Lung (tissue), 17 donors: ENCODE measurements at places on chromosomes 5 and 9.

GRCh38 chr9:32941701-32942100 lies 59.7 kb downstream of the APTX start:
- no peak for DNase-seq

DNA sequence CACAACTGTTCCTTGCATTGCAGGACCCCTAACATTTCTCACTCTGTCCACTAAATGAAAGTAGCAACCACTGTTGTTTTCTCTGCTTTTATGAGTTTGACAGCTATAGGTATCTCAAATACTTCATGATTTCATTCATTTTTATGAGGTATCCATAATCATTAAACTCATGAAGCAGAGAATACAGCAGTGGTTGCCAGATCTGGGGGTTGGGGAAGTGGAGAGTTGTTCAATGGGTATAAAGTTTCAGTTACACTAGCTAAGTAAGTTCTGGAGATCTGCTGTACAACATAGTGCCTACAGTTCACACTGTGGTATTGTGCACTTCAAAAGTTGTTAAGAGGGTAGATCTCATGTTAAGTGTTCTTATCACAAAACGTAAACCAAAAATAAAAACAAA lies 23.4 kb upstream of the CAMK4 start:
- no peak for DNase-seq

GRCh38 chr5:24742334-24742733 lies 97.6 kb upstream of the CDH10 start:
- no peak for DNase-seq

GRCh38 chr5:53291528-53291927 lies 182.0 kb upstream of the MOCS2 start:
- no peak for DNase-seq

DNA sequence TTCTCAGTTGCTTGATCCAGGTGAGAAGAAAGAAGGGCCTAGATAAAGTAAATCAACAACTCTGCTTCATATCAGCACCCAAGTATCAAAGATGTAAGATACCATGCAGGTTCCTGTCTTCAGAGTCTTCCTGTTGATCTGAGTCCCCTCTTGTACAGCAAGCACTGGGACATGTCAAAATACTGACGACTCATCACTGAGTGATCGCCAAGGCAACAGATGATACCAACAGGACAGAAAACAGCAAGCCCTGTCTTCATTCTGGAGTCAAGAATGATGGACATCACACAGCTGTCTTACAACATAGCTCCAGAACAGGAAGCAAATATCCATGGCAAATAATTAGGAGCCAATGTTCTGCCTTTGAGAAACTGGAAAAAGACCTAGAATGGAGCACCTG lies 83.7 kb downstream of the TARS1 start:
- DNase-seq: peak; percentile 9

GRCh38 chr5:120769312-120769872 lies 305.3 kb downstream of the PRR16 start:
- no peak for DNase-seq

- DNase-seq: no peak
These were observed 73.8 kb downstream of the MRPL36 start for GRCh38 chr5:1725641-1726468.

DNA sequence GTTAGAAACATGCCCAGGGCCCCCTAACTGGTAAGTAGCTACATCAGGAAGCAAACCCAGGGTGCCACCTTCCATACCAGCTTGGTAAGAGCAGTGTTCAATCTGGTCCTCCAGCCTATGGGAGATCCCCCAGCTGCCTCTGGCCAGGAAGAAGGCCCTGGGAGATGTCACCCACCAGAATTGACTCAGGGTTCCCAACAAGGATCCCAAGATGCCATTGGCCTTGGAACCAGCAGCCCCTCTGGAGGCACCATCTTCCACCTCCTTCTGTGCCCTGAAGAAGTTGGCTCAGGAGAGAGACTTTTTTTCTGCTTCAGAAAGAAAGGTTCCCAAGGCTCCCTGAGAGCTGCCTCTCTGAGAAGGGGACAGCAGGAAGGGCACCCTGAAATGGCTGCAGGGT lies 56.6 kb upstream of the IL17B start:
- no peak for DNase-seq

GRCh38 chr5:136032564-136032963 lies 3.8 kb downstream of the TGFBI start:
- no peak for DNase-seq

GRCh38 chr9:19481971-19482404 lies 73.2 kb downstream of the ACER2 start:
- no peak for DNase-seq

DNA sequence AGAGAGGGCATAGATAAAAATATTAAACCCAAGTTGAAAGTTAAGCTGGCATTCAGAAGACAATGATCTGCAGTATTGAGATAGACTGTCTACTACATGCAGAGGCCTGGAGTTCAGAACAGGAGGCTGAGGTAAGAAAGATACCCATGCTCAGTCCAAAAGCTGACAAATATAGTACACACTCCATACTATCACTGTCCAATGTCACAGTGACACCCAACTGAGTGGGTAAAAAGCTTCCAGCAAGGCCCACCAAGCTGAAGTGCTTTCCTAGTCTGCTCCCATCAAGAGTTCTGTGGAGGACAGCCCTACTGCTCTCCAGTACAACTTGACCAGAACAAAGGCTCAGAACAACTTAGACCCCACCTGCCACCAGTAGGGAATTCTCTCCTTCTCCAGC lies 124.9 kb downstream of the SLC12A2 start:
- DNase-seq: no peak

DNA sequence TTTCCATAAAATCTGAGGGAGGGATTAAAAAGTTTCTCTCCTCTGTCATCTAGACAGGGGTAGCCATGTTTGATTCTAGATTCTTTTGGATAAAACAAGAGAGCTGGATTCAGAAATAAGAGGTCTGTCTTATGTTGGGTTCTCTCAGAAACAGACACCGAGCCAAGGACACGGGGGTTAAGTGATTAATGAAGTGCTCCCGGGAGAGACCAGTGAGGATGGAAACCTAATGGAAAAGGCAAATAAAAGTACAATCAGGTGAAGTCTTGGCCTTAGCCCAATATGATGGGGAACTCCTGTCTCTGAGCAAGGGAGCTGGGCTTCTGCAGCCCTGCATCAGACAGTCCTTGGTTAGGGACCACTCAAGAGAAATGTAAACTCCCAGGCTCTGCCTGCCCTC lies 308.8 kb upstream of the PANK3 start:
- no peak for DNase-seq

GRCh38 chr9:108545436-108545835 lies 310.4 kb downstream of the ACTL7B start:
- no peak for DNase-seq

DNA sequence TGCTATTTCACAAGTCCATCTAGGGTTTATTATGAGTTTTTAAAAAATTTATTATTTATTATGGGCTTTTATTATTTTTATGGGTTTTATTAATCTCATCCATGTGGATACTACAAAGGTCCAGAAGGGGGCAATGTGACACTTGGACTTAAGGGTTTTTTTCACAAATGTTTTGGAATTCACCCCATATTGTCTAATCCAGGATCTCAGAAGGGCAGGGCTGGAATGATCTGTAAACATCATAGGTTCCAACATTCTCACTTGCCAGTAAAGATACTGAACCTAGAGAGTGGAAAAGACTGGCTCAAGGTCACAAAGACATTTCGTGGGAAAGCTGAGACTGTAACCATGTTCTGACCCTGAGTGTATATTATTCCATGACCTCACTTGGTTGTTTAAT lies 35.6 kb downstream of the NIM1K start:
- no peak for DNase-seq

DNA sequence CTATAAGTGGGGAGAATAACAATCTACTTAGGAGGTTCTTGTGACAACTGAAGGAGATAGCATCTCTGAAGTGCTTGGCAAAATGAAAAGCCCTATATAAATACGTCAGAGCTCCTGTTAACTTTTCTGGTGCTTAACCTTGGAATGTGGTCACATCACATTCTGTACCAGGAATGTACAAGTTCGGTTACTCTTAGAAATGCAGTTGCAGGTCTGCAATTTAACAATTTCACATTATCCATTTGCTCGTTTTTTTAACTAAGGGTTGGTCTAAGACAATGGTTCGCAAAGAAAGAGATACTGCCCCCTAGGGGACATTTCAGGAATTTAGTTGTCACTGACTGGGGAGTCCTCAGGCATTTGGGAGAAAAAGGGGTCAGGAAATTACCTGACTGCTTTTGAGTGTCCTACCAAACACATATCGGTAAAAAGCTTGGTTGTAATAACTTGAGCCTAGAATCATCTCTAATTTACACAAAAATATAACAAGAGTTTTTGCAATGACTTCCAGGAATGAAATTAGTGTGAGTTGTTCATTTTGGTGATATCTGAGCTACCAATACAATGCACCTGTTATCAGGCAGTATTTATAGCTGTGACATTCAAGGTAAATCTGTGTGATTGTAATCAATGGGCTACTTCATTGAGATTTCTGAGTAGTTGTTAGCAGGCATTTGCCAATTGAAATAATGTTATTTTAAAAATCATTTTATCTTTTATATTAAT lies 5.4 kb upstream of the HBEGF start:
- DNase-seq: peak; percentile 85

DNA sequence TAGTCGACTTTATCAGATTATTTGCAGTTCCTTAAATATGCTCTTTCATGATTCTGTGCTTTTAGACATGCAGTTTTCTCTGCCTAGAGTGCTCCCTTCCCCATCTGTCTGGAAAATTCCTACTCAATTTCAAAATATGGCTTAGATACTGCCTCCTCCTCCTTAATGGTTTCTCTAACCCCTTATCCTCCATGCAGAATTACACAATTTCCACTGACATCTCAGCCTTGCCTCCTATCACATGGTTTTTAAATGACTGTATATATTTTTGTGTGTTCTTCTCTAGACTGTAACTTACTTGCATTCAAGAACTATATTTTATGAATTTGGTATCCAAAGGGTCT lies 85.2 kb downstream of the SLC44A1 start:
- DNase-seq: no peak

DNA sequence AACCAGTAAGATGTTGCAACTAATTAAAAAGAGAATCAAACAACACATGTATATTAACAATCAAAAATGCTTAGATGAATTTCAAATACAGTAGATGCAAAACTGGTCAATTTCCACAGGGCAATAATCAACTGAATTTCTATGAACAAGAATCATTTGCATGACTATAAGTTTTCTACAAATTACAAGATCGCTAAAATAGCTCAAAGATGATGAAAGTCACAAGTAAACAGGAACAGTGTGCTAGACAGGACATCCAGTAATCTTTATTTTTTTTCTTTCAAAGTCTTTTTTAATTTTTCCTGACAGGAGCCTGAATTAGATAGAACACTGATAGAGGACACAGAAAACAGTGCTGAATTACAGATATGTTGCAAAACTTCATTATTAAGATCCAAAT lies 608.2 kb upstream of the DAB2 start:
- no peak for DNase-seq

- peak; percentile 98 for DNase-seq
These were observed at the start of gene PFDN1 for GRCh38 chr5:140302786-140303639. TSS of gene PFDN1 (minus strand) at chr5:140303101. CDS start at chr5:140303073, 28 bp downstream.

DNA sequence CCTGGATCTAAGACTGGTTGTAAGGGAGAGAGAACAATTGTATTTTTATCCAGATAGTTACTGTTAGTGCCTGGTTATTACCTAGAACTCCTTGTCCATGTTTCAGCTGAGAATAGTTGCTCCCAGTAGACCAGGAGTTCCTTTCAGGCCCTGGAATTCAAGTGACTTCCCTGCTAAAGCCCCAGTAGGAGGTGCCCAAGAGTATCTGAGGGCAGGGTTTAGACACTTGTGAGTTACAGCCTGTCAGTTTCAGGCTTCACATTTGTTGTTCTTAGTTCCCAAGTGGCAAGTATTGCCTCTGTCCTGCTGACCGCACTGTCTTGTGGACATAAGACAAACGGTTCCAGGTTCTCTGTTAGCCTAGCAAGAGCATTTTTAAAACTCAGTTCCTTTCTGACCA lies 743.9 kb upstream of the SEMA6A start:
- DNase-seq: no peak

GRCh38 chr9:79115176-79115575 lies 456.6 kb upstream of the TLE4 start:
- no peak for DNase-seq

DNA sequence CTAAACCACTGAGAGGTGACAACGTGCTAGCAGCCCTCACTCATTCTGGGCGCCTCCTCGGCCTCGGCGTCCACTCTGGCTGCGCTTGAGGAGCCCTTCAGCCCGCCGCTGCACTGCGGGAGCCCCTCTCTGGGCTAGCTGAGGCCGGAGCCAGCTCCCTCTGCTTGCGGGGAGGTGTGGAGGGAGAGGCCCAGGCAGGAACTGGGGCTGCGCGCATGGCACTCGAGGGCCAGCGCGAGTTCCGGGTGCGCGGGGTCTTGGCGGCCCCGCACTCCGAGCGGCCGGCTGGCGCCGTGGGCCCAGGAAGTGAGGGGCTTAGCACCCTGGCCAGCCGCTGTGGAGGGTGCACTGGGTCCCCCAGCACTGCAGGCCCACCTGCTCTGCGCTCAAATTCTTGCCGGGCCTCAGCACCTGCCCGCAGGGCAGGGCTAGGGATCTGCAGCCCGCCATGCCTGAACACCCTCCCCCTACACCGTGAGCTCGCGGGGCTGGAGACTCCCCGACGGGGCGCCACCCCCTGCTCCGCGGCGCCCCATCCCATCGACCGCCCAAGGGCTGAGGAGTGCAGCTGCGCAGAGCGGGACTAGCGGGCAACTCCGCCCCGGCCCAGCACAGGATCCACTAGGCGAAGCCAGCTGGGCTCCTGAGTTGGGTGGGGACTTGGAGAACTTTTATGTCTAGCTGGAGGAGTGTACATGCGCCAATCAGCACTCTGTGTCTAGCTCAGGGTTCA lies 11.8 kb upstream of the UBE2D2 start:
- DNase-seq: no peak

DNA sequence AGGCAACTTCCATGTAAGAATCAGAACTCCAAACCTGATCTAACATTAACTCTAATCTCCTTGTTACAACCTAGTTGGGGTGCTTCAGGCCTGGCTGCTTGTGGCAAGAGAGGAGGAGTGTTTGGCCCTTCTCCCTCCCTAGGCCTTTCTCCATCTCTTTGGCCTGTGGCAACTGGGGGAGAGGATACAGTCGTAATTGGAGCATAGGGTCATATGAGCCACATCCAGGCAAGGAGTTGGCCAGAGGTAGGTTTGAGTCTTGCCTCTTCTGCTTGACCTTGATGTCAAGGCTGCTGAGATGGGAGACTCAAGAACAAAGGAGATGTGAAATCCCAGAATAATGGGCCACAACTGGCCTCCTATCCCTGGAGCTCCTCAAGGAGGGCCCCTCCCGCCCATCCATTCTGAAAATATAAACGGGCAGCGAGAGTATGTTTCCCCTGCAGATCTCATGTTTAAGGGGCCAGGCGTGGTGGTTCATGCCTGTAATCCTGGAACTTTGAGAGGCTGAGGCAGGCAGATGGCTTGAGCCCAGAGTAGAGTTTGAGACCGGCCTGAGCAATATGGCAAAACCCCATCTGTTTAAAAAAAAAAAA lies 59.3 kb upstream of the ANGPTL2 start:
- DNase-seq: no peak

DNA sequence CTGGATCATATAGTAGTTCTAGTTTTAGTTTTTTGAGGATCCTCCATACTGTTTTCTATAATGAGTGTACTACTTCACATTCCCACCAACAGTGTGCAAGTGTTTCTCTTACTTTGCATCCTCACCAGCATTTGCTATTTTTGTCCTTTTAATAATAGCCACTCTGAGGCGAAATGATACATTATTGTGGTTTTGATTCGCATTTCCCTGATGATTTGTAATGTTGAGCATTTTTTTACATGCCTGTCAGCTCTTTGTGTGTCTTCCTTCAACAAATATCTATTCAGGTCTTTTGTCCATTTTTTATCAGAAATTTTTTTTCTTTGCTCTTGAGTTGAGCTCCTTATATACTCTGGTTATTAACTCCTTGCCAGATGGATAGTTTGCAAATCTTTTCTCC lies 114.0 kb downstream of the ADAMTSL1 start:
- DNase-seq: no peak

- DNase-seq: no peak
These were observed 142.8 kb downstream of the AP3B1 start for GRCh38 chr5:78151594-78152271.
